Mesendoderm (in vitro differentiated cells): ENCODE measurements at places on chromosomes 7 and 10.

GRCh38 chr7:74583630-74584029, 73.9 kb upstream of the GTF2I start:
- peak; percentile 40 for DNase-seq

GRCh38 chr10:33335551-33335800, 1.0 kb upstream of the NRP1 start:
- DNase-seq: no peak

- no peak for DNase-seq
Observed at GRCh38 chr7:7745966-7746365, 27.6 kb upstream of the RPA3 start.

GRCh38 chr7:98107313-98107721, 655 bp downstream of the LMTK2 start:
- DNase-seq: no peak

DNA sequence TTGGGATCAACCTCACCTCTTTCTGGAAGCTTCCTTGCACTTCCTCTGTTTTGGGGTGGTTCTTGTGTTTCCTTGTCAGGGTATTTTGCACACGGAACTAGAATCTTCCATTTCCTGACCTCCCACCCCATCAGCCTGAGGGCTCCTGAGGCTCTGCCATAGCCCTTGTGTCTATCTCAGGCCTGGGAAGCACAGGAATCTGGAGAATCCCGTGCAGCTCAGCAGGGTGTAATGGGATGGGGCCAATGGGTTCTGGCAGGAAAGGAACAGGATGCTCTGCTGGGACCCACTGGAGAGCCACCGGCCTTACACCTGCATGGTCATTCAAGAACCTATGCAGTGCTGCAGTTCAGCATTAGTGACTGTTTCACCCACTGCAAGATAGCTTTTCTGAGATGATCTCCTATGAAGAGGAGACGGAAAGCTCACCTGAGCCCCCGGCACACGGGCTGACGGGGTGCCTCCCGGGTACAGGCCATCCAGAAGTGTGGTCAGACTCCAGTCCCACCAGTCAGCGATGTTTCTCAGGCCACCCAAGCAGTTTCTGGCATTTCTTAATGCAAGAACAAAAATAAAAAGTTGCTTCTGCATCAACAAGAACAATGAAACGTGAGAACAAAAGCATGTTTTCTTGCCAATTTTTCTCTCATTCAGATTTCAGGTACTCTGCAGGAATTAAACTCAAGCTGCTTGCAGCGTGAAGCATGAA, 133.2 kb downstream of the PKD1L1 start:
- DNase-seq: peak; percentile 92

DNA sequence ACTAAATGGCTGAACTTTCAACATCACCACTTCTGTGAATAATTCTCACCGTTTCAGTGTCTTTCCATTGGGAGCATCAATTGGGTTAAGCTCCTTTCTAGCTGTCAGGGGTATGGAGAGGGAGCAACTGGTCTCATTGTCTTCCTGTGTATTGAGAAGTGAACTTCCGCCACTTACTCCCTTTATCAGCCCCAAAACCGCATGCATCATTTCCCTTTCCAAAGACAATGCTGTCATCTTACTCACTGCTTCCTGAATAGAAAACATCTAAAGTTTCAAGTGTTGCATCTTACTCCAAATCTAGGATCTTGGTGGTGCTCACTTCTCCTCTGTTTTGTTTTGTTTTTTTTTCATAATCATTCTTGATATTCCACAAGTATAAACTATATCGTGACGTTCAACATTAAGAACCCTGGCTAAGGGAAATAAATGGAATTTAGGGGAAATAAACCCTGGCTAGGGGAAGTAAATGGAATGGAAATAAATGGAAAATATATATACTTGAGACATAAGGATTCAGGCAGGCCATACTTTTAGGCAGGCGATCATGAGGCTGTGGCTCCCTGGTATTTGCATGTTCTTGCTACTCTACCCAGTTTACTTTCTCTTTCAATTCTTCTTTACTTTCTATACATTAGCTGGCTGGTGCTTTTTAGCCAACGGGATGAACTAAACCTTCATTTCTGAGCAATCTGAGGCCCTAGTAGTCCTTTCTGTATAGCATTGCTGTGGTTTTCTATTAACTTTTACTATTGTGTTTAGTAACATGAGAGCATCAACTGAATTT, 371.9 kb downstream of the BMPER start:
- DNase-seq: peak; percentile 83

GRCh38 chr10:58237014-58237834, 30.5 kb downstream of the IPMK start:
- peak; percentile 70 for DNase-seq

- DNase-seq: no peak
Observed at GRCh38 chr7:99499371-99499720, 735 bp downstream of the ZNF394 start.

GRCh38 chr7:2110610-2111396, 121.9 kb downstream of the MAD1L1 start:
- DNase-seq: no peak

GRCh38 chr10:86959737-86960002, 1.3 kb downstream of the SNCG start:
- DNase-seq: no peak

DNA sequence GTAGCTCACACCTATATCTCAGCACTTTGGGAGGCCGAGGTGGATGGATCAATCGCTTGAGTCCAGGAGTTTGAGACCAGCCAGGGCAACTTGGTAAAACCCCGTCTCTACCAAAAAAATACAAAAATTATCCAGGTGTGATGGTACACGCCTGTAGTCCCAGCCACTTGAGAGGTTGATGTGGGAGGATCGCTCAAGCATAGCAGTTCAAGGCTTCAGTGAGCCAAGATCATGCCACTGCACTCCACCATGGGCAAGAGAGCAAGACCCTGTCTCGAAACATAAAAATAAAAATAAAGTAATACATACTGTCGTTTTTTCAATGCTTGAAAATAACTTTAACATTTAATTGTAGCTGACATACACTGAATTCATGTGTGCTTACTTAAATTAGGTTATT, 57.3 kb downstream of the REEP3 start:
- DNase-seq: no peak

DNA sequence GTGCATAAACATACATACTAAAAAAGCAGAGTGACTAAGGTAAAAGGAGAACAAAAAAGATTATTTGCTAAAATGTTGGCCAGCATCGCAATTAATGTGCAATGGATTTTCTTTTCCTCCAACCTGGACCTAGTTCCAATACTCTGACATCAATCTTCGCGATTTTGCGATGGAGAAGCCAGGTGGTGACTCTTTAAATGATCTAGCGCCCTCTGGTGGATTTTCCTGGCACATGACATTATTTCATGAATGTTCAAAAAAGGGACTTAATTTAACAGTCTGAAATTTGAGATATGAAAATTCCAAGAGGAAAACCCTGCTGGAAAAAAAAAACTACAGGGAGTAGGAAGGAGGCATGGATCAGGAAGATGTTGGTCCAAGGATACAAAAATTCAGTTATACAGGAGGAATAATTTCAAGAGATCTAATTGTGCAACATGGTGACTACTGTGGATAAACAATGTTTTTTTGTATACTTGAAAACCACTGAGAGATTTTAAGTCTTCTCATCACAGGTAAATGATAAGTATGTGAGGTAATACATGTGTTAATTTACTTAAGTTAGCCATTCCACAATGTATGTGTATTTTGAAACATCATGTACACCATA, 4.3 kb upstream of the KCNMA1 start:
- peak; percentile 74 for DNase-seq

DNA sequence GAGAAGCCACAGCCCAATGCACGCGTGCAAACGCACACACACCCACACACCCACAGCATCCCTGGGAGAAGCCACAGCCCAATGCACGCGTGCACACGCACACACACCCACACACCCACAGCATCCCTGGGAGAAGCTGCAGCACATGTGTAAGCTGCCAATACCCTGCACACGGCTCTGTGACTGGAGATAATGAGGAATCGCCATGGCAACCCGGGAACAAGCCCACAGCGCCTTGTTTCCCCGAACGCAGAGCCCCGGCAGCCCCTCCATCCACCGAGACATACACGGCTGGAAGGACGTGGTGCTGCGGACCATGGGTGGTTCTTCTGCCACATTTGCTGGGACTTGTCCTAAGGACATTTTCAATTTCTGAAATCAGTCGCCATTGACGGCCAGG, 221.3 kb downstream of the PTPRN2 start:
- DNase-seq: no peak
